ENCODE measurements at places on chromosomes 5 and 9.

DNA sequence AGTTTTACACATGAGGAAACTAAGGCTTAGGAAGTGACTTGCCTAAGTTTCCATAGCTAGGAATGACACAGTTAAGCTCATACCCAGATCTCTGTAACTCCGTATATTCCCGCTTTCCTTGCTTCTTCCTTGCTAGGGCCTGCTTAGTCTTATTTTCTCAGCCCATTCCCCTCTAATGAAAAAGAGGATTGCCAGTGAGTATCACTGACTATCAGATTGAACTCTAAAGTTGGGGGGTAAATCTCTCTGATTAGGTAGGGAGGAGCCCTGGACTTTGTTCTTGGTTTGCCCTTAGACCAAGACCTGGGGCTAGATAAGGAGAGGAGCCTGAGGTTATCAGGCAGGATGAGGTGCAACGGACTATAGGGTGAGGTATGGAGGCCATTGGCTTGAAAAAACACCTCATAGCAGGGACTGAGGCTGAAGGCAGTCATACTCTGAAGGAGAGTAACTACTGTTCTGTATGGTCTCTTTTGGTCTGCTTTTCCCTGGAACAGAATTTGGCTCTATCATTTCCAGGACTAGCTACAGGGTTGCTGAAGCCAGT is 2.5 kb downstream of the TRIM32 start:
- no peak for DNase-seq

DNA sequence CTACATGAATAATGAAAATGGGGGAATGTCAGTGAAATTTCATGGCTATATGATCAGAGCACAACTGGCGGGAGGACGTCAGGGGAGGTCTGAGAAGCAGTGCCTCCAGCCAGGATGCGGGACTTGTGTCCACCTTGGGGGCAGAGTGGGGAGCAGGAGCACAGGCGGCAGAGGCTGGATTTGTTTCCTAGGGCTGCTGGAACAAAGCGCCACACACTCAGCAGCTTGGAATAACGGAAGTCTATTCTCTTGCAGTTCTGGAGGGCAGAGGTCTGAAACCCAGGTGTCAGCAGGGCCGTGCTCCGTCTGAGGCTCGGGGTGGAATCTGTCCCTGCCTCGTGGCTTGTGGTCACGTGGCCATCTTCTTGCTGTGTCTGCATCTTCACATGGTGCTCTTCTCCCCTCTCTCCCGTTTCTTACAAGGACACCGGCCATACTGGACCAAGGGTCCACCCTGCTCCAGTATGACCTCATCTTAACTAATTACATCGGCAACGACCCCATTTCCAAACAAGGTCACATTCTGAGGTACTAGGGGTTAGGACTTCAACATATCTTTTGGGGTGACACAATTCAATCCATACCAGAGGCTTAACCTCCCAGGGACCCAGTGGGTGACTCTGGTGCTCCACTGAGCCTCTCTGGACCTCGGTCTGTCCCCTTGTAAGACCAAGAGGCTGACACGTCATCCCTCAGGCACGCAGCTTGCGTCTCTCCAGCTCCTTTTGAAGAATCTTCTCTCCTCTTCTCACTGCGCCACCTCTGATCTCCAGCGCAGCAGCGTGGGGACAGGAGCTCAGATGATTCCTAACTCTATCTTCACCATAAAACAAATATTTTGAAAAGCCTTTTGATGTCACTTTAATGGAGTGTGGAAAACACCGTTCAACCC is 202.5 kb downstream of the CDK5RAP2 start:
- DNase-seq = no peak

DNA sequence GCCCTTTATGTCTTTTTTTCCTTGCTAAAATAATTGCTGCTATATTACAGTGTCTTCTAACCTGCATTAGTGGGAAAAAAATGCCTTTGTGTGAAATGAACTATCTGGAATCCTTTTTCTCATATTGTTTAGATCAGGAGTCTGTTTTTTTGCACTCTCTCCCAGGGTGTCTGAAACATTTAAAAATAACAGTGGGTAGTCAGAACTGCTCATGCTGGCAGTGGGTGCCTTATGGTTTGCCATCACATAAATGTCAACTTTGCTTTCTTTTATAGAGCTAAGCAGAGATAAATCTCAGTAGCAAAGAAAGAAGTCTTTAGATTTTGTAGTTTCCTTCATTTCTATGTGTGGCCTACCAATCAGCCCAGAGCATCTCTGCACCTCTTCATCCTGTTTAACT is 347.8 kb upstream of the RGMB start:
- DNase-seq = no peak

DNA sequence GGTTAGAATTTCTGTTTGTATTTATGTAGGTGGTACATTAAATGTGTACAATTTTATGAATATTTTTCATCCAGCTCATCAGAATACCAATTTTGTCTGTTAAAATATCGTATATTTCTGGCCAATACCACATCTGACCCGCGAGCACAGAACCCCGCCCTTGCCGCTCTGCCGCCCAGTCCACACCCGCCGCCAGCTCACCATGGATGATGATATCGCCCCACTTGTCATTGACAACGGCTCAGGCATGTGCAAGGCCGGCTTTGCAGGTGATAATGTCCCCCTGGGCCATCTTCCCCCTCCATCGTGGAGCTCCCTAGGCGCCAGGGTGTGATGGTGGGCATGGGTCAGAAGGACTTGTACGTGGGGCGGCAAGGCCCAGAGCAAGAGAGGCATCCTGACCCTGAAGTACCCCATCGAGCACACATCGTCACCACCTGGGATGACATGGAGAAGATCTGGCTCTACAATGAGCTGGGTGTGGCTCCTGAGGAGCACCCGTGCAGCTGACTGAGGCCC is 153.2 kb downstream of the CAVIN4 start:
- no peak for DNase-seq

- no peak for DNase-seq
Measured at GRCh38 chr5:163846512-163846911, 341.1 kb downstream of the MAT2B start.

DNA sequence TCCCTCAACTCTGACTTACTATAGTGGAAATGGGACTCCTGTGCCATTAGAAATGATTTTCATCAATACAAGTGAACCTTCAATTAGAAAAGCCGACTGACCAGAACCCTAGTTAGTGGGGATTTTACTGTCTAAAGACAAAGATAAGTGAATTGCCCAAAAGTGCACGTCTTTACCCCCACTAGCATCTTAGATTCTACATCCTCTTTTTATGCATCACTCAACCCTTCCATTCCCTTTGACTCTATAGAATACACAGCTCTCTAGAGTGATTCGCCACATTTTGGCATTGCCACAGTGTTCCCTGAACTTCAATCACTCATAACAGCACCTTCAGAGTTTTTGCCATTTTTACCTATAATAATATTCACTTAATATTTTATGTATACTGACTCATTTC is 226.6 kb downstream of the EBF1 start:
- no peak for DNase-seq

- DNase-seq = no peak
Measured at GRCh38 chr9:96442491-96442890, 7.5 kb upstream of the HABP4 start.

All from activated naive CD4-positive, alpha-beta T cell (primary cell).